ENCODE measurements at places on chromosomes 12 and 14.

GRCh38 chr12:106288101-106288493 lies 14.4 kb upstream of the TCP11L2 start:
- DNase-seq, result no peak

GRCh38 chr14:59292921-59293534 lies 104.6 kb downstream of the DAAM1 start:
- DNase-seq, result no peak

DNA sequence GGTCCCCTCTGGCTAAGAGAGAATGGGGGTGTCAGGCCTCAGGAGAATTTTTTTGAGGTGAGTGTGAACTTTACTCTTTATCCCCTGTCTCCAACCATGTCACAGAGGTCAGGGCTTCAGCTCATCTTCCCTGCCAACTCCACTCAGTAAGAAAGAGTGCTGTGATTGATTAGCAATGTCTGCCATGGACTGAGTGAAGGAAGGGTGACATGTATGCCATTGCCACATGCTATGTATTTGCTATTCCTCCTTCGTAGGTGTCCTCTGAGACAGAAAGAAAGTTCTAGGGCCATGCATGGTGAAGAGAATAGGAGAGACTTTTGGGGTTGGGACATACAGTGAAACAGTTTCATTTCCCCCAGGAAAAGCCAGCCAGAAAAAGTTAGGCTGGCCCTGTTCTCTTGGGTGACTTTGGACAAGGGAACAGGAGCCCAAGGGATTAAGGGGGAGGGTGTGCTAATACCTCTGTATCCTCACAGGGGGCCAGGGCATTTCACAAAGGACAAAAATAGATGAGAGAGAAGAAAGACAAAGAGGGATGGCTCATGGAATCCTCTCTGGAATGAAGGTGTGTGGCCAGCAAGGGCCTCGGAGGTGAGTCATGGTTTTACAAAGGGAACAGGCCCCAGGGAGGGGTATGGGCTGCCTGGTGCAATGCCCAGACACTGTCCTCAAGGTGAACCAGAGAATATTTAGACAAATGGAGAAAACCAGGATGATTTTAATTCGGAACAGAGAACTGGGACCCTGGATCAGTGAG lies 13.9 kb upstream of the MYL2 start:
- no peak for DNase-seq

GRCh38 chr12:106902053-106902452 lies 53.7 kb upstream of the TMEM263 start:
- DNase-seq, result no peak

DNA sequence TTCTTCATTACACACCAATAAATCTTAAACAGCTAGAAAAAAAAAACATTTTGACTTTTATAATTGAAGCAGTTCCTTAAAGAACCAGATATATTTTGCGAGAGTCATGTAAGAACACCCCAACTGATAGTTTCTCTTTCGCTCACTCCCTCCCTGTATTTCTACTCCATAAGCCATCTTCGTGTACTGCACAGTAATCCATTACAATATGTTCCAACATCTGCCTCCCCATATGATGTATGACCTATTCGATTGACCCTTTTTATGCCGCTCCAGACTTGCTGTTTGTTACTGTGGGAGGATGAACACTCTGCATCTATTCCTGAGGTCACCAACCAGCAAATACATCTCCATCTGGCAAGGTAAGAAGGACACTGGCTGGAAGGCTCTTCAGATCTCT lies 331.7 kb downstream of the SOX5 start:
- DNase-seq, result no peak

DNA sequence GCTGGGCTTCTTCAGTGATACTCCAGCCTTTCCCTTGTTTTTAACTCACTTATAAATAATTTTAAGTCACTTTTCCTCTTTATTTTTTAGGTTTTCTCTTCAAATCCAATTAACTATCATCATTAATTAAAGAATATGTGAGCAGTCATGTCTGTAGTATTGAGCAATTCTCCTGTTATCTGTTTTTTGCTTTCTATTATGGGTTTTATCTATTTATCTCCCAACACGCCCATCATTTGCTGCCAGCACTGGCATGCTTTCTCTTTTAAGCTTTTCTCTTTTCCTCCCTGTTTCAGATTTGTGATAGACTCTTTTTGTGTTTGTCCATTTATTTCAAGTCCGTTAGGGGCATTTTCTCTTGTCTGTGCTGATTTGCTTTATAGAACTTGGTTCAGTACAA lies 72.3 kb downstream of the CRADD start:
- no peak for DNase-seq

DNA sequence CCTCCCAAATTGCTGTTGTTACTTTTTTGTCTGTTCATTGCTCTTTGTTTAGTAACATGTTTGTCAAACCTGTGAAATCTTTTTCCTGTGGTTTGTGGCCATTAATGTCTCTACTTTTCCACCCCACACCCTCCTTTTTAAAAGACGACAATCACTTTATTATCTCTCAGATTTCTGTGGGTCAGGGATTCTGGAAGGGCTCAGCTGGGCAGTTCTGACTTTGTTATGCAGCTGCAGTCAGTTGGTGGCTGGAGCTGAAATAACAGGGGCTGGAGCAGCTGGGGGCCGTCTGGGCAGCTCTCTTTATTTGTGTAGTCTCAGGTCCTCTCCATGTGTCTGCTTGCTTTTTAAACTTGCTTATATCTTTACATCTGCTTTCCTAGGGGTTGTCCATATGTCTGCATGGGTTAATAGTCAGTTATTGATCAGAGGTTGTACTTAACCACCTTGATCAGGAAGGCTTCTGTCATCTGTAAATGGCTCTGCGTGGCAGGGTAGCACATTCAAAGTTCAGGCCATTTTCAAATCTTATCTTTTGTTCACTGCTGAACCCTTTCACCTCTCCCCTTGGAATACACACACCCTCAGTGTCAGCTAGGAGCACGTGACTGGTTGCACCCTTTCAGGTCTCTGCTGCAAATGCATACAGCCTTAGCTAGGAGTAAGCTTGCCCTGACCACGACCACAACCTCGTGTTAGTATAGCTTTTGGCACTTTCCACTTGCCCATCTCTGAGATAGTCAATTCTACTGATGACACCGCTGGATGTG lies 27.9 kb downstream of the BORCS5 start:
- peak; percentile 48 for DNase-seq

DNA sequence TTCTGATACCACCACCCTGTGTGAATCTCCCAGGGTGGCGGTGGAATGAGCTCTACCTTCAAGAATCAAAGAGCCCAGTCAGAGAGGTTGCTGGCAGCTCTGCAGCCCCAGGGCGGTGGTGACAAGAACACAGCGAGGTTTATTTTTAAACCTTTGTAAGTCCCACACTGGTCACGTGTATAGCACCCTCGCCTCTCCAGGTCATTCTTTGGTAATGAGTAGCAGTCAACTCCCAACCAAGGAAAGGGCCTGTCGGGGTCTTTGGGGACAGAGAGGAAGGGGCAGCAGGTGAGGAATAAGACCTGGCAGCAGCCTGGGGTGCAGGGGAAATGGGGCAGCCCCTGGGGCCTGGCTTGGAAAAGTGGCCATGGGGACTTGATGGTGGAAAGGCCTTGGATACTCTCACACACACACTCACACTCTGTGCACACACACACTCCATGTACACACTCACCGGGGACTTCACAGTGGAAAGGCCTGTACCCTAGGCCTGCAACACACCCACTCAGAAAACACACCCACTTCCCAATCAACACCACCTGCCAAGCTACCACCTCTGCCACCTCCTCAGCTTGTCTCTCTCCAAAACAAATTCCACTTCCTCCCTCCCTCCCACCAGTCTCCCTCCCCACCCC lies 178.6 kb downstream of the DPF3 start:
- DNase-seq, result no peak

GRCh38 chr14:74940956-74941565 lies 14.3 kb downstream of the PGF start:
- no peak for DNase-seq

Measured in hippocampal formation (tissue), 2 donors.